Mammary microvascular endothelial cell (primary cell): ENCODE measurements at places on chromosomes 2 and 18. TPM values are rescaled to one million over a fixed set of nuclear protein-coding genes. Genes with fewer than 3 reads are reported as not detected.

REG3G gene
- not detected in 2 replicates for total RNA-seq

DNAJC27 gene
- 0.53 and 2.1 TPM in 2 replicates for total RNA-seq

ASB18 gene
- not detected in 2 replicates for total RNA-seq

MYO5B gene
- 1.8 and 2.1 TPM in 2 replicates for total RNA-seq

C2orf80 gene
- not detected in 2 replicates for total RNA-seq

TXNDC2 gene
- not detected in 2 replicates for total RNA-seq

CENPA gene
- 11.5 and 17.0 TPM in 2 replicates for total RNA-seq

CPLX4 gene
- not detected in 2 replicates for total RNA-seq

HTR2B gene
- 0.07 and 0.64 TPM in 2 replicates for total RNA-seq

TMEM37 gene
- total RNA-seq = 0.33 and 2.6 TPM in 2 replicates

CDH20 gene
- total RNA-seq = 0.05 and 0.07 TPM in 2 replicates

PLCD4 gene
- total RNA-seq = 0.60 and 1.2 TPM in 2 replicates

OTOS gene
- total RNA-seq = not detected in 2 replicates

LRP2 gene
- not detected in 2 replicates for total RNA-seq

SCG2 gene
- total RNA-seq = 0.05 and 1.3 TPM in 2 replicates

POTEJ gene
- 0.07 TPM in 1 of 2 replicates, not detected in the other for total RNA-seq

MAP3K2 gene
- 13.6 and 17.8 TPM in 2 replicates for total RNA-seq

TNFRSF11A gene
- 3.6 and 6.2 TPM in 2 replicates for total RNA-seq

RAX gene
- not detected in 2 replicates for total RNA-seq

IL36B gene
- total RNA-seq = not detected in 2 replicates

SLC5A6 gene
- 34.3 and 65.7 TPM in 2 replicates for total RNA-seq
